Hindlimb muscle (tissue), 1 donor: ENCODE measurements at places on chromosomes 12 and 14. TPM values are rescaled to one million over a fixed set of nuclear protein-coding genes. Genes with fewer than 3 reads are reported as not detected.

- no peak for DNase-seq
Measured at GRCh38 chr14:93906341-93907329, 20.5 kb upstream of the FAM181A start.

- no peak for DNase-seq
Measured at GRCh38 chr12:111699-112493, 45.3 kb downstream of the IQSEC3 start.

DNA sequence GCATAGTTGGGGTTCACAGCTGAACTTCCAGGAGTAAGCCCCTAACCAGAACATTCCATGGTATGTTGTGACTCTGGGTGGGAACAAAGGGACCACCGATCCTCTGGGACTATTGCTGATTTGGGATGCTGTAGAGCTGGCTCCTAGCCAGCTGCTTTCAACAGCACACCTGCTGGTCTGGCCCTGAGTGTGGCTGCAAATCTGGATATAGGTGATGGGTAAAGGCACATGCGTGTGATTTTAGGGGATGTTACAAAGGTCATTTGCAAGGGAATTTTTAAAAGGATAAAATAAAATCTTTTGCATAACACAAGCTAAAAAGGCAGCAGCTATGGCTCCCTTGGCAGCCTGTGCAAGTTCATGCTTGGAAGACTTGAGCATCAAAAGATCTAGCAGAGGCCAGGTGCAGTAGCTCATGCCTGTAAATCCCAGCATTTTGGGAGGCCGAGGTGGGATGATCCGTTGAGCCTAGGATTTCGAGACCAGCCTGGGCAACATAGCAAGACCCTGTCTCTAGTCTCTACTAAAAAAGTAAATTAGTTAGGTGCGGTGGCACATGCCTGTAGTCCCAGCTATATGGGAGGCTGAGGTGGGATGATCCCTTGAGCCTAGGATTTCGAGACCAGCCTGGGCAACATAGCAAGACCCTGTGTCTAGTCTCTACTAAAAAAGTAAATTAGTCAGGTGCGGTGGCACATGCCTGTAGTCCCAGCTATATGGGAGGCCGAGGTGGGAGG is 1.6 kb downstream of the ALDH2 start:
- no peak for DNase-seq

GRCh38 chr12:59372956-59373355 is 222.9 kb upstream of the SLC16A7 start:
- no peak for DNase-seq

GRCh38 chr14:75649337-75649736 is 11.3 kb downstream of the ERG28 start:
- DNase-seq: no peak

GRCh38 chr12:128783129-128783574 is 40.6 kb downstream of the SLC15A4 start:
- no peak for DNase-seq

GRCh38 chr12:114692186-114693058 is 8.4 kb upstream of the TBX3 start:
- DNase-seq: peak; percentile 36

GRCh38 chr12:100936661-100937060 is 142.1 kb downstream of the ANO4 start:
- DNase-seq: no peak

GRCh38 chr14:92540472-92541048 is 27.0 kb downstream of the RIN3 start:
- peak; percentile 91 for DNase-seq

DNA sequence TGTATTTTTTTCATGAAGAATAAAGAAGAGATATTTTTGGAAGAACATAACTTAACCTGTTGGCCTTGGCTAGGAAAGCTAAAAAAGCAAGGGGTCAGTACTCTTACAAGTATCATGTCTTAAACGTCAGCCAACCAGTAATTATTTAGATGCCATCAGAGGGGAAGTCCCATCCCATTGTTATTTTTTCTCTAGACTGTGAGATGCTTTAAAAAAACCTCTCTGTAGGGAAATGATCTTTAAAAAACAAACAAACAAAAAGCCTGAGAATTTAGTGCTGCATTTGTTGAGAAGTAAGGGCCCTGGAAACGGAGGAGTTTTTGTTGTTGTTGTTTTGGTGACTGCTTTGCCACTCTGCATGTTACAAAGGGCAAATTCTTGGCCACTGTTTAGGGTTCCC is 474.0 kb downstream of the ZFP36L1 start:
- no peak for DNase-seq

GRCh38 chr12:28223025-28223554 is 32.8 kb downstream of the CCDC91 start:
- DNase-seq: no peak

- no peak for DNase-seq
Measured at GRCh38 chr14:60355768-60356167, 106.7 kb downstream of the PPM1A start.

DNA sequence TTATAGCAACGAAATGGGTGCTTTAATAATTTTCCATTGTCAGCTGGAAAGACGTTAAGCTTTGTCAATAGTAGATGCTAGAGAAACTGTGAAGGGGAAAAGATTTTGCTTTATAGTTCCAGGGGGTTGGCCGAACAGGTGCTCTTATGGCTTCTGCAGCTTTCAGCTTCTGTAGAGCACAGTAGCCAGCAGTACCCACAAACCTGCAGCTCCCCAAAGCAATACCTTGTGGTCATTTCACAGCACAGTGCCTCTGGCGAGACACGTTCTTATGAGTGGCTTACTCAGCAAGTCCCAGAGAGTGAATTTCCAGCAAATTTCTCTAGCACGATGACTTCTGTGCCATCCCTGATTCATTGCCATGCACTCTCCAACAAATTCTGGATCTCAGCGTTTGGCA is 416.3 kb upstream of the ATP2B1 start:
- DNase-seq: no peak

GRCh38 chr14:97387252-97387874 is 590.2 kb downstream of the VRK1 start:
- DNase-seq: no peak

DNA sequence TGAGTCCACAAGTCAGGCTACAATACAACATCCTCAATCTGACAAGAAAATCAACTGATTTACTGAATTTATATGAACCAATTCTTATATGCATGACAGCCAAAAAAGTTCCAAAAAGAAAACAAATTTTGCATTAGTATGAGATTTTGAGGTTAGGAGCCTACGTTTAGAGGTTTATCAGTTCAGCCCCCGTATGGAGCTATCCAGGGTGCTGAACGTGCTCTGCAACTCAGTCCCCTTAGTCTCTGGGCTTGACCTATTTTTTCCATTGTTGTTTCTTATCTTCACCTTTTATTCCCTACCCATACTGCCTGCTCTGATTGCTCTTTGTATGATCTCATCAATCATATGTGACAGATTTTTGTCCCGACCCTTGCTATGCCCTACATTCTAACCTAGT is 693.0 kb downstream of the NRXN3 start:
- DNase-seq: peak; percentile 20

GRCh38 chr14:52348776-52349175 is 34.7 kb downstream of the PTGER2 start:
- DNase-seq: peak; percentile 43

Gene ART4
- polyA plus RNA-seq: 0.22 TPM

Gene GLT1D1
- polyA plus RNA-seq: 1.5 TPM

Gene P3H3
- 29.7 TPM for polyA plus RNA-seq

Gene SCNN1A
- 0.49 TPM for polyA plus RNA-seq

Gene B3GNT4
- 0.59 TPM for polyA plus RNA-seq

Gene KERA
- polyA plus RNA-seq: 16.7 TPM

Gene FGF23
- polyA plus RNA-seq: not detected

Gene GLIPR1L2
- 1.0 TPM for polyA plus RNA-seq

Gene TSPAN19
- polyA plus RNA-seq: not detected
